Thymus (tissue), 14 donors: ENCODE measurements at places on chromosomes 6 and 20.

- no peak for DNase-seq
These were observed 244.9 kb downstream of the DHX35 start for GRCh38 chr20:39206899-39207564.

DNA sequence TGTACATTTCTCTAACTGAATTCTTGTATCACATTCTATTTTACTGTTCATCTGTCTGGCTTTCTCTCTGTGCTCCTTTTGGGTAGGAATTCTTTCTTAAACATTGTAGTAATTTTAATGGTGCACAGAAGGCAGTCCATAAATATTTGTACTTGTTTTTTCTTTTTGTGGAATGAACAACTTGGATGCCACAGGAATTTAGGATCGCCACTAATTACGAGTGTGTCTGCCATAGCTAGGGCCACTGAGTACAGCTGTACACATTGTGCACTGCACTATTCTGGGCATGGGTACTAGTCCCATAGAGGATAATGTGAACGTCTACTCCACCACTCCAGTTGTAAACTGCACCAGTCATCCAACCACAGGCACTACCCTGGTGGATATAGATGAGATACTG, 39.3 kb upstream of the TMEM200A start:
- no peak for DNase-seq

DNA sequence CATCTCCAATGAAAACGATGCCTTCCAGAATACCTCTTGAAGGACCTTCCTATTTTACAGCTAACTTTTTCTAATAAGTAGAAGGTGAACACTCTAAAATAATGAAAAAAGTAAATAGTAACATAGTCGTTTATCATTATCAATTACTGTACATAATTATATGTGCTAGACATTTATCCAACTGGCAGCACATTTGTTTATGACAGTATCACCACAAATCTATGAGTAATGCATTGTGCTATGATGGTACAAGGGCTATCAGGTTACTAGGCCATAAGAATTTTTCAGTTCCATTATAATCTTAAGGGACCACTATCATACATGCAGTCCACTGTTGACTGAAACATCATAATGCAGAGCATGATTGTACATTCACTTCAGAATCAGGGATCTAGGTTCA, 68.4 kb downstream of the ATG5 start:
- DNase-seq, result no peak

DNA sequence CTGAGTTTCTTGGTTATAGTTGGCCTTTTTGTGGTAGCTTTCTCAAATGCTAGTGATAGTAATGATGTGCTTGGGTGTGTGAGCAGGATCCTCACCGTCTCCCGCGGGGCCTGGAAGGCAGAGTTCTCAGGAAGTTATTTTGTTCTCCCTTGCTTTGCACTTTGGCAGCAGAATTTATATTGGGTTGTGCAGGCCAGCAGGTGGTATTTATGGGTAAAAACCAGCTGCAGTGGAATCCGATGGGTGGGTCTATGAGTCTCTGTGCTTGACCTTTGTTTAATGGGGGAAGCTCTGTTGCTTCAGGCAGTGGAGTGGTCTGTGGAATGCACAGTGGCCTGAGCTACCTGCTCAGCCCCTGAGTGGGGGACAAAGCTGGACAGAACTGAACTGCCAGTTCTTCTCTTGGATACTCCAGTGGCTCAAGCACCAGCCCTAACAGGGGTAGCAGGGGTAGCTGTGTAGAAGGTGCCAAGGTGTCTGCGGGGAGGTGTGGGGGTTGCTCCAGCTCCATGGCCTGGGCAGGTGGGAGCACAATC, 27.3 kb downstream of the IGF2R start:
- DNase-seq, result no peak

DNA sequence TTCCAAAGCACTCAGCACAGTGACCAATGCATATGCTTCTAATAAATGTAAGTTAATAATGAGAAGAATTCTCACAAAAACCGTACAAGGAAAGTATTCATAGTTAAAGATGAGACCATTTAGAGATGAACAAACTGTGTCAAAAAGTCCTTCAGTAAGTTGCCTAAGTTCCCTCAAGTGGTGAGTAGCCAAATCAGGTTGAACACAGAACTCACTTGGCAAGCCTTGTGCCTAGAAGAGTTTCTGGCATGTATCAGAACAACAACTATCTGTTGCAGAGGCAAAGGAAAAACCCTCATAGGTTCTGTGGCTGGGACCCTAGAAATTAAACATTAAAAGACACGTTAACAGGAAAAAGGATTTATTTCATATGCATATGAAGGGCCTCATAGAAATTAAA, 129.6 kb upstream of the DOK5 start:
- no peak for DNase-seq

GRCh38 chr6:5590187-5590586, 328.9 kb downstream of the FARS2 start:
- no peak for DNase-seq

- no peak for DNase-seq
These were observed 51.3 kb downstream of the ATRN start for GRCh38 chr20:3521852-3522740.

DNA sequence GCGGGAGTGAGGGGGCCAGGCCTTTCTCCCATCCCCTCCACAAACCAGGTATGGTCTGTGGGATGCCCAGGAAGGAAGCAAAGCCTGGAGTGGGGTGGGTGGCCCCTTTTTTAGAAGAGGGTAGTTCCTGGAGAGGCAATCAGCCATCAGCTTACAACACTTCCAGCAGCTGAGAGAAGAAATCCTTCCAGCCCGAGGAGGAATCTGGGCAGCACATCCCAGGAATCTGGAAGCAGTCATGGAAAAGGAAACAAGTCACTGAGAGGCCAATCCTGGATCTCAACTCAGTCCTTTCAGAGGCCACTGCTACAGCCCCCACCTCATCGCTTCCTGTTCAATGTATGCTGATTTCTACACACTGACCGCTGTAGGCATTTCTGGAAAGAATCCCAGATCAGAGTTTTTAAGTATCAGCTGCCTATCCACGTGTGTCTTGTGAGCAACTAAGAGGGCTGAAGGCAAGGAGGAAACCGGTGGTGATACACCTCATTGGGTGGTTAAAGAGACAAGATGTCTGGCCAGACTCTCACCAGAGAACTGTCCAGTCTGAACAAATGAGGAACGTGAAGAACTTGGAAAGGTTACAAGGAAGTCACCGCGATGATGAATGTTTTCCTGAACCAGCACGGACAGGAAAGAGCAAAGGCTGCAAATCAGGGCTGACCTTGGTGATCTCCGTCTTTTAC, 92.9 kb upstream of the SHLD1 start:
- DNase-seq, result no peak

- DNase-seq, result no peak
These were observed 20.7 kb upstream of the SRC start for GRCh38 chr20:37325206-37325605.

DNA sequence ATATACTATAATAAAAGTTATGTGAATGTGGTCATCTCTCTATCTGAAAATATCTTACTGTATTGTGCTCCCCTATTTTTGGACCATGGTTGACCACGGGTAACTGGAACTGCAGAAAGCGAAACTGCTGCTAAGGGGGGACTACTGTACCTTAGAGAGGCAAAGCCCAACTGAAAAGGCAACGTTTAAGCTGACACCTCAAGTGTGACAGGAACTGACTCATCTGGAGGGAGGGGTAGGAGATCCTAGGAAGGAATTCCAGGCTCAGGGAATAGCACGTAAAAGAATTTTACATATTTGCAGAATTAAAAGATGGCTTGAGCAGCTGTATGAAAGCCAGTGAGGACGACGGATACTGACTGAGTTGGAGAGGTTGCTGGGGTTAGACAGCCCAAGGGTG, 34.8 kb downstream of the ELOVL2 start:
- no peak for DNase-seq

DNA sequence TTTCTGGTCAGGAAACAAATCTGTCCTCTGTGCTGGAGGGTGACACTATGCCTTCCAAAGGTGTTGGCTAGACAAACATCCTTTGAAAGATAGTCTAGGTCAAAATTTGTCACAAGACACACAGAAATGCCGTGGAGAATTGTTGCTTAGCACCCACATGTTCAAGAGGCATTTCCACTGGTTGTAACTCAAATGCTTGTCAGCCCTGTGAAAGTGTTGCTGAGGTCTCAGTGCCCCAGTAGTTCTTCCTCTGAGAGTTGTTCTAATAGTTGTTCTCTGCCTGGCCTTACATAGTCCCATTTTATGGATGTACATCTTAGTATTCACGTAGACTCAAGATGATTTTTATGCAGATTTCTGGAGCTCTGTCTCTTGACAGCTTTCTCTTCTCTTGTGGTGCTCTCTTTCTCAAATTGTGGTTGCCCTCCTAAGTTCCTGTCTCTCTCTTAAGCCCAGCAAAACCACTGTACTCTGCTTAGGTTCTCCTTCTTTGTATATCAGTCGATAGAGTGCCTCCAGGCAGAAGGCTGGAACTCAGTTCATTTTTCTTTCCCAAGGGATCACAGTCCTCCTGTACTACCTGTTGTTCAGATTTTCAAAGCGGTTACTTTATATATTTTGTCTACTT, 39.5 kb upstream of the REV3L start:
- no peak for DNase-seq

- DNase-seq, result no peak
These were observed 91.9 kb upstream of the TMEM30A start for GRCh38 chr6:75376347-75377024.

- DNase-seq, result no peak
These were observed 37.6 kb downstream of the SULF2 start for GRCh38 chr20:47747669-47748031.

DNA sequence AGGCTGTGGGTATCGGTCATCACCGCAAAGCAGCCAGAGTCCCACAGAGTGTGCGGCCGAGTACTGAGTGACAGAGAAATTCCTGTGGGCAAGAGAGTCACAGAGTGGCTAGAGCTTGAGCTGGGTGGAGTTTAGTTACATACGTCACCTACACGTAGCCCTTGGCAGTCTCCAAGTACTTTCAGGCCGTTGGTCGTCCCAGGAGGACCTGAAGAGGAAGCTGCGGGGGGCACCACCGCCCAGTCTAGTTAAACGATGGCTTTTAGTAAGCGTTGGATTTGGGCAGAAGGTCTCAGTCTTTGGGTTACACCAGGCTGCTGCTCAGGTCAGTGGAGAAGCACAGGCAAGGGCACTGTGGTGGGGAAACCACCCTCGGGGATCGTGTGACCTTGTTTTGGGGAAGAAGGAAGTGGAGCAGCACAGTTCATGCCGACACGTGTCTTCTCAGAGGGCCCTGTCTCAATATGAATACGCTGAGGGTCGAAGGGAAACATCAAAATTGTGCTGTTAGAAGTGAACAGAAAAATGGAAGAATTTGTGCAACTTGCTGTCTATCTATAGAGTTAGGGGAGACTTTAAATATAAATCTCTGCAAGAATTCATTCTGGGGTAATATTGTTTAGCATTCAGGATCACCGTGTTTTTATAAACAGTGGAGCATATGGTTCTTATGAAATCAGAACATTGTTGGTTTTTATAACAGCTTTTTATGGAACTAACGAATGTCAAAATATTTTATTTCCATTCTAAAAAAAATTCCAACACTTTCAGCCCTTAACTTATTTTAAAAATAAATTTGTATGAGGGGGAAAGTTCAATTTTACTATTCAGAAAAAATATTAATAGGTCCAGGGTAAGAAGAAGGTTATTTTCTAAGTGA, 28.6 kb downstream of the KIF25 start:
- DNase-seq, result no peak

DNA sequence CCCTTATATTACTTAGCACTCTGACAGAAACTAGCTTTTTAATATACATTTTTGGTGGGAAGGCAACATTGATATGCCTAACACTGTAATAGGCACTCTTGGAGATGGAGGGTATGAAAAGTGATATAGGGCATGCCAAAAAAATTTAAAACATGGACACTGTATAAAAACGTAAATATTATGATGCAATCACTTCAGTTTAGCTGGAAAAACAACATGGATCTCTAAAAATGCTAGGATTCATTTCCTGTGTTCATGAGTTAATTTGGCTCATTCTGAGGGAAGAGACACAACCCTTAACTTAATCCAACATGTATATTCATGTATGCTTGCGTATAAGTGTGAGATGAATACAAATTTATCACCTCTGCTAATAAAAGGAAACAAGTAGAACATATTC, 157.3 kb upstream of the TFAP2D start:
- no peak for DNase-seq

- DNase-seq, result no peak
These were observed 406 bp upstream of the TRIM26 start for GRCh38 chr6:30213667-30213956.

- peak; percentile 84 for DNase-seq
These were observed 241.8 kb upstream of the SULF2 start for GRCh38 chr20:48026981-48027592.

- DNase-seq, result no peak
These were observed 25.2 kb downstream of the SNPH start for GRCh38 chr20:1291191-1291741.

GRCh38 chr6:21325201-21325856, 268.2 kb upstream of the SOX4 start:
- DNase-seq, result no peak

GRCh38 chr6:114634016-114634415, 291.2 kb upstream of the HS3ST5 start:
- DNase-seq, result no peak

DNA sequence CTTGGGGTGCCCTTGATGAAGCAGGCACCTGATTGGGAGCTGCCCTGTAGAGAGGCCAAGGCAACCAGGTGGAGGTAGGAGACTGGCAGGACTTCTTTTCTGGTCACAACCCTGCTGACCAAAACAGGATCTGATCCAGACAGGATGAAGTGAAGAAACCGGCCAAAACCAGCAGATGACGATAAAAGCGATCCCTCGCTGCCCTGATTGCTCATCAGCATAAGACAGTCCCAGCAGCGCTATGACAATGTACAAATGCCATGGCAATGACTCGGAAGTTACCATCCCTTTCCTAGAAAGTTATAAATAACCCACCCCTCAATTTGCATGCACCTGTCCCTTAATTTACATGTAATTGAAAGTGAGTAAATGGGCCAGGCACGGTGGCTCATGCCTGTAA, 88.4 kb upstream of the PDE10A start:
- DNase-seq, result no peak

- DNase-seq, result no peak
These were observed 146.7 kb upstream of the MLN start for GRCh38 chr6:33950472-33950881.

GRCh38 chr6:25388776-25389175, 109.6 kb downstream of the CARMIL1 start:
- DNase-seq, result no peak

DNA sequence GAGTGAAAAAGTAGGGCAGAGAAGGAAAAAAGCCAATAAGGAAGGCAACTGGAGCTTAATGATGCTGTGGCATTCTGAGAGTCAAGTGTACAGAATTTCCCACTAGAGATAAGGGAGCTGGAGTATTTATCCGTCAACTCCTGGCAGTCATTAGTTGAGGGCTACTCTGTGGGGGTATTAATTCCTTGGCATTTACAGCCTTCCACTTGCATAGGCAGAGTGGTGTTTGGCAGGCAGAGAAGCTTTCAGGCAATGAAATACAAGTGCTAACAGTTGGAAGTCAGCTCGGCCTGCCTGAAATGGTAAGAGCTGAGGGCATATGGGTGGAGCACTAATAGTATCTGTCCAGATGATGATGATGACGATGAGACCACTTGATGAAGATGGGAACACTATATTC, 207.3 kb upstream of the FLRT3 start:
- DNase-seq, result no peak

- DNase-seq, result no peak
These were observed 121.2 kb upstream of the SASH1 start for GRCh38 chr6:148221196-148221979.
